ENCODE measurements at places on chromosomes 4 and X. TPM values are rescaled to one million over a fixed set of nuclear protein-coding genes. Genes with fewer than 3 reads are reported as not detected.

TMEM31 gene
- not detected for total RNA-seq

- H3K4me3 ChIP-seq = no peak overlapping the region
- H3K27ac ChIP-seq = no peak overlapping the region
- no peak for DNase-seq
- H3K36me3 ChIP-seq = no peaks in the 10 kb centered on the region
Measured at GRCh38 chrX:35680940-35681346, 117.2 kb upstream of the MAGEB16 start.

DNA sequence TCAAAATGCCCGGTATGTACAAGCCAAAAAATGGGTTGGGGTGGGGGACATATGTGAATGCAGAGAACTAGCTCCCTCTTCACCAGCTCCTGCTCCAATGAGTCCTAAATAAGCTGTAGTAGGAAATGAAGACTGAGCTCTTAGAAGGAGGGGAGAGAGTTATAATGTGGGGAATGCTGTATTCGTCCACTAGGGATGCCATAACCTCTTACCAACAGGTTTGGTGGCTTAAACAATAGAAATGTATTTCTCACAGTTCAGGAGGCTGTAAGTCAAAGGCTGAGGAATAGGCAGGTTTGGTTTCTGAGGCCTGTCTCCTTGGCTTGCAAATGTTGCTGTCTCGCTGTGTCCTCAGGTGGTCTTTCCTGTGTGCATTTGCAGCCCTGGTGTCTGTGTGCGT is 4.4 kb upstream of the INPP4B start:
- H3K27me3 ChIP-seq = peaks cover 34% of the 10 kb centered on the region
- H3K27ac ChIP-seq = no peak overlapping the region

- no peak for DNase-seq
- H3K36me3 ChIP-seq = no peaks in the 10 kb centered on the region
- no peak overlapping the region for H3K27ac ChIP-seq
- no peak overlapping the region for H3K4me3 ChIP-seq
- peaks cover 28% of the 10 kb centered on the region for H3K4me1 ChIP-seq
Measured at GRCh38 chr4:139904406-139904805, 238.8 kb downstream of the MGST2 start.

- DNase-seq = no peak
- no peaks in the 10 kb centered on the region for H3K4me1 ChIP-seq
- H3K27ac ChIP-seq = no peak overlapping the region
- no peaks in the 10 kb centered on the region for H3K27me3 ChIP-seq
- no peaks in the 10 kb centered on the region for H3K36me3 ChIP-seq
- no peak overlapping the region for H3K4me3 ChIP-seq
Measured at GRCh38 chr4:30473225-30473624, 246.9 kb upstream of the PCDH7 start.

DNA sequence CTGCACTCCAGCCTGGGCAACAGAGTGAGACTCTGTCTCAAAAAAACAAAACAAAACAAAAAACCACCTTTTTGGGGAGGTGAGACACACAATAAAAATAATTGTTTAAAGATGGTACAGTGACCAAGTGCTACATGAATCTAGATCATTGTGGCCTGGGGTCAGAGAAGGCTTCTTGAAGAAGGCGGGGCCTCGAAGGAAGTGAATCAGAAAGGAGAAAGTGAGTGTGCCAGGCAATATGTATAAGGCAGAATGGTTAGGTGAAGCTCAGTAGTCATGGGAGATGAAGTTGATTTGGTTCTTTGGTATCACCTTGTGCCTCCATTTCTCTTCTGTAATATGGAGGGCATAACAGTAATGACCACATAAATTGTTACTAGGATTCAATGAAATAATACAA is 58.9 kb downstream of the DOCK11 start:
- no peaks in the 10 kb centered on the region for H3K27me3 ChIP-seq
- no peak overlapping the region for H3K27ac ChIP-seq

SMIM10 gene
- 2.1 TPM for total RNA-seq

CT47B1 gene
- not detected for total RNA-seq

GRCh38 chr4:23736466-23736865 is 153.4 kb downstream of the PPARGC1A start:
- H3K27ac ChIP-seq = no peak overlapping the region
- no peak overlapping the region for H3K4me3 ChIP-seq
- no peaks in the 10 kb centered on the region for H3K27me3 ChIP-seq
- DNase-seq = no peak
- no peaks in the 10 kb centered on the region for H3K36me3 ChIP-seq

FAM114A1 gene
- total RNA-seq = 14.5 TPM

DNA sequence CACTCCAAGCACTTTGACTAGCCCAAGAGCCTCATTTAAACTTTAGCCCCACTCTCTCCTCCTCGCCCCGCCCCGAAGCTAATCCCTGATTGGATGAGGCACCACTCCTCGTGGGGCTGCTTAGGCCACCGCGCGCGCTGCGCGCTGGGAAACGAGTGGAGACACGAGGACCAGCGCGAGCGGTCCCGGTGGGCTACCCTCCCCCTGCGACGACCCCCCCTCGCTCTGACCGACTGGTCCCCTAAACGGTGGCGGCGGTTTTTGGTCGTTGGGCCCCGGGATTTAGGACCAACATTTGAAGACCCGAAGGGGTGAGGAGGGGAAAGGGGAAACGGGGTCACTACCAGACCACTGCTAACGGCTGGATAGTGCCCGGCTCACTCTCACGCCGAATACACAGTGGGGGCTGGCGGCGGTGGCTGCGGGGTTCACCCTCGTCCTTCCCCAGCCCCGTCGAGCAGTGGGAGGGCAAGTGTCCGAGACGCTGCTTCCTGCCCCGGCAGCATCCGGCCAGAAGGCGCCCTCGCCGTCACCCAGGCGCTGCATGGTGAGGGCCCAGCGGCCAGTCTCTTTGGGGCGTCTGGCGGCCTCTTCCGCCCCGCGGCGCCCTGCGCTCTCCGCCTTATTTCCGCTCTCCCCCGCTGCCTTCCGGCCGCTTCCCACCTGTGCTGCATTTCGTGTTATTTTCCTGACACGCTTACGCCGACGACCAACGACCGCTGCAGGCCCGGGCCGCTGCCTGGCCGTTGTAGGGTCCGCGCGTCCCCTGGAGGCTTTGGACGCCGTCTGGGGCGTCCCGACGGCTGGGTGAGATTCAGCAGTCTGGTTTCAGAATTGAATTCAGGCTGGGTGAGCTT is at the start of gene RBM46:
RBM46 (plus strand) TSS at position 147 of the 857 bp plus-strand sequence. CDS start 15,481 bp downstream, outside the sequence.
- peak; percentile 78 for DNase-seq
- H3K27me3 ChIP-seq = no peaks in the 10 kb centered on the region
- H3K4me1 ChIP-seq = no peaks in the 10 kb centered on the region
- H3K4me3 ChIP-seq = peak within 1 kb of the TSS; percentile 49

NSUN7 gene
- total RNA-seq = 31.3 TPM

DNA sequence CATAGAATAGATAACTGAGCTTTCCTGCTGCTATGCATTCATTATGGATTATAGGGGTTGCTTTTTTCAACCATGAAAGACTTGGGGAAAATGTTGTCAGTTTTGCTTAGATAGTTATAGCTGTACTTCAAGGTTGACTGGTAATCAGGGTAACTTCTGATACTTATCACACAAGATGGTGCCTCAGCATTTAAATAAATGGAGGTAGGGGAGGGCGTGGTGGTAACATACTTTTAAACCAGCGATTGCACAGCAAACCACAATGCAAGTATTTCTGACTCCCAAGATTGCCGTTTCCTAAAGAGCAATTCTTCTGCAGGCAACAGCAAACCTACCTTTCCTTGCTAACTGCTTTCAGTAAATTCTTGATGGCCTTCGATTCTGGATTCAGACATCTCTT is 1.3 kb downstream of the CXCL10 start:
- H3K27me3 ChIP-seq = no peaks in the 10 kb centered on the region
- DNase-seq = no peak
- H3K4me3 ChIP-seq = no peak overlapping the region
- no peaks in the 10 kb centered on the region for H3K4me1 ChIP-seq
- H3K36me3 ChIP-seq = no peaks in the 10 kb centered on the region

- peak overlapping the region; percentile 45 for H3K27ac ChIP-seq
- DNase-seq = no peak
- H3K27me3 ChIP-seq = no peaks in the 10 kb centered on the region
- H3K36me3 ChIP-seq = peaks cover 64% of the 10 kb centered on the region
- H3K4me3 ChIP-seq = no peak overlapping the region
Measured at GRCh38 chrX:71292669-71293365, 8.7 kb upstream of the ITGB1BP2 start.

DNA sequence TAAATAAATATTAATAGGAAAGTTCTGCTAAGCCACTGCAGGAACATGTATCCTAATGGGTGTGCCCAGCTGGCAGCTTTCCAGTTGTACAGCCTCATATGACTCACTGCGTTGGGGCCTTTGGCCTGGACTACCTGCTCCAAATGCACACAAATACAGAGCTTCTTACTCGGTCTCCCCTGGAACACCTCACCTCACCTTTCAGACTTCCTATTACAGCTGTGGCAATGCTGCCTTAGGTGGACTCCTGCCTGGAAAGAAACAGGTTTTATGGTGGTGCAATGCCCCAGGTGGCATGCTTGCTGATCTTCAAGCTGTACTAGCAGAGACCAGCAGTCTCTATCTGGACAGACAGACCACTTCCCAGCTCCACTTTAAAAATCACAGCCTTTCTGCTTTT is 85.7 kb upstream of the EXOC1L start:
- no peaks in the 10 kb centered on the region for H3K36me3 ChIP-seq
- H3K27me3 ChIP-seq = no peaks in the 10 kb centered on the region
- H3K4me3 ChIP-seq = no peak overlapping the region
- no peaks in the 10 kb centered on the region for H3K4me1 ChIP-seq
- no peak overlapping the region for H3K27ac ChIP-seq

GYPB gene
- not detected for total RNA-seq

DNA sequence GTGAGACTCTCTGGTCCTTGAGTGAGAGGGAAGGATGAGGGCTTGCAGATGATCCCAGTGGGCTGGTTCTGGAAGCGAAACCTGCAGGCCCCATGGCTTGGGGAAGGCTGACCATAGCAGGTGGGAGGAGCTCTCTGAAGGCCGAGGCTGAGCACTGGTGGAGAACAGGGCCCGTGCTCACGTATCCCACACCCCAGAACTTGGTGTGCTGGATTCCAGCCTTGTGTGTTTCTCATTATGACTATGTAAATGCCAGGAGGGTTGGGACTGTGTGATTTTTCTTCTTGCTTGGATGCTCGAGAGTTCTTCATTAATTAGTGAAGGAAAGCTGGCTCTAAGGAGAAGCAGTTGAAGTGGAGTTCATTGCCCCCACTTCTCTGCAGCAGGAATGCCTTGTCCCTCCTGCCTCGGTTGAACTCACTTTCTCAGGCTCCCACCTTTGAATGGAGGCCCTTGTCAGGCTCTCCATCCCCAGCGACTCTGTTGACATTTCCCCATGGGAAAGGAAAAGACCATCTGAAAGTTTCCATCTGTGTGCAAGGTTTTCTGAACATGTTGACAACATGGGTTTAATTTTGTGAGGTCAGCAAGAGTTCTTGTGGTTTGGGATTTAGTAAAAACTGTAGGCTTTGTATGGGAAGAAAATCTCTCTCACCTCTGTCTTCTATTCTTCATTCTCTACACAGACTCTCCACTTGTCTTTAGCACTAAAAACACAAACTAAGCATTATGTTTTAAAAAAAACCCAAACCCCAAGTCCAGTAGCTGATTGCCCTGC is 57.7 kb downstream of the TBL1X start:
- H3K4me1 ChIP-seq = peaks cover 22% of the 10 kb centered on the region
- H3K27me3 ChIP-seq = no peaks in the 10 kb centered on the region
- no peak overlapping the region for H3K4me3 ChIP-seq
- no peak overlapping the region for H3K27ac ChIP-seq
- DNase-seq = no peak
- H3K36me3 ChIP-seq = no peaks in the 10 kb centered on the region

- no peaks in the 10 kb centered on the region for H3K36me3 ChIP-seq
- H3K4me1 ChIP-seq = peaks cover 36% of the 10 kb centered on the region
- no peak for DNase-seq
- H3K4me3 ChIP-seq = no peak overlapping the region
Measured at GRCh38 chrX:19863212-19863856, 24.1 kb downstream of the SH3KBP1 start.

DNA sequence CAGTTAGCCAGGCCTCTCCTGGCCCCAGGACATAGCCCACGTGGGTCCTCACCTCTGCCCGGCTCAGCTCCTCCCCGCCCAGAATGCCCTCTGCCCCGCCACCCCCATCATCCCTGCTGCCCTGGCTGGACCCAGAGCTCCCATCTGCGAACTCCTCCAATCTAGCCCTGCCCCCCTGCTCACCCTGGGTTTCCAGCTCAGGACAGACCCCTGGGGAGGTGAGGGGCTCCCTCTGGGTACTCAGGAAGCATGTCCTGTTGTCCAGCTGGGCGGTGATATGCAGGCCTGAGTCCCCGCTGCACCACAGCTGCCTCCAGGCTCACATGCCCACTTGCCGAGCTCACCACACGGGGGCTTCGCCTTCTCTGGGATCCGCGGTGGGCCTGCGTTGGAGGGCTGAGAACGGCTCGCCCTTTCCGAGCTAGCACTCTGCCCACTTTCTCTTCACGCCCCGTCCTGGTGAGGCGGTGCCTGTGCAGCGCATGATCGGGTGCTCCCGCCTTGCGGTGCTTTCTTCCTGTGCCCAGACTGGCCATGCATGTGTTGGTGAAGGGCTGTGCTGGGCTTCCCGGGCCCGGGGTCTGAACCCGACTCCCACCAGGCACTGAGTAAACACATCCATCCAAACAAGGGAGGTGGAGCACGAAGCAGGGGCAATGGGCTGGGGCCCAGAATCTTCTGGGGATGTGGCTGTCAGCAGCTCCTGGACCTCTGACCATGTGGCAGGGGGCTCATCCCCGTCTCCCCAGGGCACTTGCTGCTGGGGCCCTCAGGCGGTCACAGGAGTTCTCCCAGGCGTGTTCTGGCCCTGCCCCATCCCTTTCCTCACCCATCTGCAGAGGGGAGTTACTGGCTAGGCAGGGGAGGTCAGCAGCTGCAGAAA is 74.3 kb downstream of the RGS12 start:
- no peak overlapping the region for H3K27ac ChIP-seq
- H3K4me3 ChIP-seq = no peak overlapping the region
- no peaks in the 10 kb centered on the region for H3K36me3 ChIP-seq
- H3K4me1 ChIP-seq = peaks cover 27% of the 10 kb centered on the region
- no peak for DNase-seq
- no peaks in the 10 kb centered on the region for H3K27me3 ChIP-seq

DNA sequence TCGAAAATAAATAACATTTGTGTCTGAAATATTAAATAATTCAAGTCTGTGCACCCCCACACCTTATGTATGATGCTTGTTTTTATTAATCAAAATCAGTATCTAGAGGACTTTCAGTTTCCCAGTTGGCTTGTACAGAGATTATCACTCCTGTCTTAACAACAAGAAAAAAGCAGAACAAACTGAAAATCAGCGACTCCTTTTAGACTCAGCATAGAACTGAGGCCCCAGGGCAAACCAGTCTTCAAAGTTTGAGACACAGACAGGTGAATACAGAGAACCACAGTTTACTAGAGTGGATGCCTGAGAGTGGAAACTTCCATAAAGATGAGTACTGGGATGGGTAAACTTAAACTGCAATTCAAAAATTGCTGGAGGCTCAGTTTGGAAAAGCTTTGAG is 142.8 kb upstream of the KLF8 start:
- H3K4me3 ChIP-seq = no peak overlapping the region
- H3K36me3 ChIP-seq = no peaks in the 10 kb centered on the region
- DNase-seq = no peak
- H3K4me1 ChIP-seq = no peaks in the 10 kb centered on the region

GRCh38 chr4:47505666-47506065 is 20.6 kb downstream of the ATP10D start:
- H3K27ac ChIP-seq = no peak overlapping the region
- H3K4me3 ChIP-seq = no peak overlapping the region
- peaks cover 10% of the 10 kb centered on the region for H3K4me1 ChIP-seq
- DNase-seq = no peak

GRCh38 chr4:24404281-24404680 is 180.1 kb downstream of the DHX15 start:
- DNase-seq = no peak
- no peak overlapping the region for H3K27ac ChIP-seq
- H3K27me3 ChIP-seq = no peaks in the 10 kb centered on the region
- H3K4me1 ChIP-seq = no peaks in the 10 kb centered on the region
- H3K4me3 ChIP-seq = no peak overlapping the region

PARM1 gene
- total RNA-seq = 9.4 TPM

BRS3 gene
- not detected for total RNA-seq
